ENCODE measurements at places on chromosomes 1 and 21.

GRCh38 chr21:28336314-28336713 is 656.4 kb downstream of the LTN1 start:
- DNase-seq, result no peak

DNA sequence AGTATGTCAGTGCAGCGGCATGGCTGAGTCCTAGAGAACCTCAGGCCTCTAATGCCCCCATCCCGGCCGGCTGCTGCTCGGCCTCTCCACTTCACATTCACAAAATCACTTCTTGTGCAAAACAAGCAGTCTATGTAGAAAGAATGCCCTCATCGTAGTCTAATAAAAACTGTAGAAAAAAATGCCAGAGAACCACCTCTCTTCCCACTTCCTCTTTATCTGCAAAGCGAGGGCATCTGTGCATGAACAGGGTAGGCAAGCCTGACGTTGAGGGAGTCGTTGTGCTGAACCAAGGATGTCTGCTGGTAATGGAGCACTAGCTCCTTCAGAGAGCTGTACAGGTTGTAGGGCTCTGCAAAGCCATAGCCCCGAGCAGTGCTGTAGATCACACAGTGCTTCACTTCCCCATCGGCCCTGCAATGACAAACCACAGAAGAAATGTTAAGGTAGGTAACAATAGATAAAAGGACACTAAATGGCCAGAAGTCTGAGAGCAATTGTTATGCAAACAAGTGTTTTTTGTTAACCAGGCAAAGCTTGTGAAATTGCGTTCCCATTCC is 88.9 kb downstream of the PIK3R3 start:
- no peak for DNase-seq

DNA sequence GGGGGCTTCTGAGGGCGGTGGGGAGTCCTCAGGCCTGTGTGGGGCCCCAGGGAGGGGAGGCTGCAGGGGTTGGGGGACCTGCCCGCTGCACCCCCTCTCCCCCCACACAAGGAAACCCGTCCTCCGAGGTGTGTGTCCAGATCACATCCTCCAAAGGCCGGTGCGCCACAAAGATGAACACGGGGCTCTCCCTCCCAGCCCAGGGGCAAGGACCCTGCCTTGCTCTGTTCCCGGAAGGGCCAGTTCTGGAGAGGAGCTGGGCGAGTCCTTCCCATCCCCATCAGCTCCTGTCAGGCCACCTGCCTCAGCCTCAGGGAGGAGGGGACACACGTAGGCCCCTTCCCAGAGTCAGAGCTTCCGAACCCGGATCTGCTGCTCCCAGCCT is 2.5 kb upstream of the TTLL10 start:
- no peak for DNase-seq

DNA sequence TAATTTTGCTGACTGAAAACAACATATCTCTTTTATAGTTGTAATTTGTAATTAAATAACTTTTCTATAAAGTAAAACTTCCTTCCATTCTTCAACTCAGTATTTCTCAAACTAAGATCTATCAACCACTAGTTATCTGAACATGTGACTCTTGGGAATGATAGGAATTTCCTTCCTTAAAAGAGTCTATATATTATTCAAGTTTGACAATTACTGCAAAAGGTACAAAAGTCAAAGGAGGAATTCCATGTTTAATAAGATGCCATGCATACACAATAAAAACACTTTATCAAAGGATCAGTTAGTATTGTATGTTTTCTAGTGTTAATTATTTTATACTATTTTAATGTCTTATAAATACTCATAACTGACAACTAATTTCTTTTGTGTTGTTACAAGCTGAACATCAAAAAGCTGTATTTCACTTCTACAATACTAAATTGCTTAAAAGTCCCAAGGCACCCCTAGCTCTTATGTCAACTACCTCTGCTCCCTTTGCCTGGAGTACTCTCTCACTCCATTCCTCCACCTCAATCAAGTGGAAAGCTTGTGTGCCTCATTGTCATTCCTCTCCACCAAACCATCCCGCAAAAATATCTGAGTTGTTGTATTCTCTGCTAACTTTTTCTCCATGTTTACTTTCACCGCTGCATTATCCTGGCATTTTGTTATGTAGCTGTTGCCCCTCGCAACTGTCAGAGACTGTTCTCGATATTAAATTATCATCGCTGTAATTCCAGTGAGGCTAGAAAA is 67.9 kb downstream of the SLC44A5 start:
- DNase-seq, result no peak

DNA sequence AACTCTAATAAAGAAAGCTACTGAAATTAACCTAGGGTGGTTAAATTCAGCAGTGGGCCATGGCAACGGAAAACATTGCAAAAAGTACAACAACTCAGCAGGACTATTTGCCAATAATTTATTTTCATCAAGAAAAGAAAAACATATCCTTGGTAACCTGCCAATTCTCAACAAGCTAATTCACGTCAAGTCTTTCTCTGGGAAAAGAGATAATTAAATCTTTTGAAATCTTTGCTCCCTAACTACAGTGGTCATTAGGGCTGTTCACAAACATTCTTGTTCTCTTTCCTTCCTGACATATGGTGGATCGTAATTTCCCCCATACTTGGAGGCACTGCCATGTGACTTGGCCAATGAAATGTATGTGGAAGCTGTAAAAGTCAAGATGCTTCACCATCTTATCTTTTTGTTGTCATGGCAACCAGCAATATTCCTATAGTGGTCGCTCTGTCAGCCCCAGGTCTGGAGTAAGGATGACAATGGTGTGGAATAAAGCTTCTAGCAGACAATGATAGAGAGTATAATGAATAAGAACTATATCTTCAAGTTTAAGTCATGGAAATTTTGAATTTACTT is 29.6 kb upstream of the ZNF326 start:
- no peak for DNase-seq

- no peak for DNase-seq
Observed at GRCh38 chr1:159753386-159753785, 27.4 kb upstream of the DUSP23 start.

DNA sequence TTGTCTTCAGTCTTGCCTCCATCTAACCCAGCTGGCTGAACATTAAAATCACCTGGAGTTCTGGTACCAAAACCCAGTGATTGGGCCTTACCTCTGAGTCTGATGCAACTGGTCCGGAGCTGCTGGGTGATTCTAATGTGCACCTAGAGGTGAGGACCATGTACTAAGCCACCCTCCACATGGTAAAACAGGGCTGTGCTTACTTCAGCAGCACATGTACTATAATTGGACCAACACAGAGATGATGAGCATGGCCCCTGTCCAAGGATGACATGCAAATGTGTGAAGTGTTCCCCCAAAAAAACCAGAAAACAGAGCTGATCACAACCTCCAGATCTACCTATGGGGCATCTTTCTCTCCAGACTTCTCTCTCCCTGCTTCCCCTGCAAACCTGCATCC is 37.0 kb downstream of the ELK4 start:
- DNase-seq, result no peak

DNA sequence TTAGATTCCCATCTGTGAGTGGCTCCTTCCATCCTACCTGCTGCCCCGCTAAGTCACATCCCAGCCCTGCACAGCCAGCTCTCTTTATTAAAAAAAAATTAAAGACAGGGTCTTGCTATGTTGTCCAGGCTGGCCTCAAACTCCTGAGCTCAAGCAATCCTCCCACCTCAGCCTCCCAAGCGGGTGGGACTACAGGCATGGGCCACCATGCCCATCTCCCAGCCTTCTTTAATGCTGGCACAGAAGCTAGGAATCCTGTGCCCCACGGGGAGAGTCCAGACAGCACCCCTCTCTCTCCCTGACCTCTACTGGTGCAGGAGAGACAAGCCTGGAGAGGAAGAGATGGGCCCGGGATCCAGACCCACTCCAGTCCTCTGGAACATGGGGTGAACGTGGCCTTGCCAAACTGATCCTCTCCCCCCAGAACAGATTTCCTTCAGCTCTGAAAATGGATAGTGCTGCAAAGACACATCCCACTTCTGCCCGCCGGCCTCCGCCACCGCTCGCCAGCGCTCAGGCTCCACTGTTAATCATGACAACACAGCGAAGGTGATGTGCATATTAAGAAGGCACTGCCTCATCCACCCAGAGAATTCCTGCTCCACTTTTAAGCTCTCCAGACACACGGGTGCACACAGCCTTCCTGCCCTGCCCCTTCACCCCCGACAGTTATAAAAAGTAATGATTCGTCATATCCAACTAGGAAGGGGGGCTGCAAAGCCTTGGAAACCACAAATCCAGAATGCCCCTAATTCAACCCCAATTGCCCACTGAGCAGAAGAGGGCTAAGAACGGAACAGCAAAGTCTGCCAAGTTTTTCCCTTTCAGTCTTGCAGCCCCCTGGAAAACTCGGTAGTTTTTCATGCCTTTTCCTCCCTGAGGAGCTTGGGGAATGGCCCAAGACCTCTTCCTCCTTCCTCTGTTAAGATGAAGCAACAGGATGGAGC is 68.1 kb downstream of the MRPL37 start:
- DNase-seq, result no peak

DNA sequence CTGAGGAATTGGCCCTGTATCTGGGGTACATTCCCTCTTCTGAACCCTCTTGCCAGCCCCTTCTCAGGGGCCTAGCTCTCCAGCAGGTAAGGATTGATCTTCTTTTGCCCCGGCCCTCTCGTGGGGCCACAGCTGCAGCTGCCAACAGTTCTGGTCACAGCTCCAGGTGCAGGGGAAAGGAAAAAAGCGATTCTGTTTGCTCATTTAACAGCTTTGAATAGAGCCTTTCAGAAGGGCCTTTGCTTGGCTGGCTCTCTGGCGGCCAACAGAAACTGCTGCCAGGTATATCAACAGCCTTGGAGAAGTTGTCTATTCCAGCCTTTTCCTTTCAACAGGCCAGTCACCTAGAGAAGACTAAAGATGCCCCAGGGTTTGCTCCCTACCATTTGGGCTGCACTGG is 16.1 kb upstream of the FMOD start:
- DNase-seq, result no peak

GRCh38 chr1:38559446-38560165 is 300.0 kb downstream of the RRAGC start:
- peak; percentile 64 for DNase-seq

- DNase-seq, result no peak
Observed at GRCh38 chr1:43329995-43330751, 7.4 kb upstream of the MPL start.

GRCh38 chr1:45394342-45394741 is 54.1 kb upstream of the MUTYH start:
- DNase-seq, result no peak

- no peak for DNase-seq
Observed at GRCh38 chr1:186633116-186633515, 47.1 kb downstream of the PTGS2 start.

DNA sequence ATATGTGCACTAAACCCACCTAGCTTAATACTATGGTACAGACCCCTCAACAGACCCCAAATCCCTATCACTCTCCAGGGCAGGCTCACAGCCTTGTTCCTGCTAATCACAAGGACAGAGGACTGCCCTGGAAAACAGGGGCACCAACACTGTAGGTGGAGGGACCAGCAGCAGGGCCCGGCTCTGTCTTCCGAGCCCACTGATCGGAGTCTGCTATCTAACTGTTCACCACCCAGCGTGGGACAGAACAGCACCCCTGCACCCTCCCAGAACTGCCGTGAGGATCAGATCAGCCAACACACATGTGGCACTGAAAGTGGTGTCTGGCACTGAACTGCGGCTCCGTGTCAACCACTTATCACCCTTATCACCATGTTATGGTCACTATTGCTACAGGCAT is 6.2 kb downstream of the WDR4 start:
- no peak for DNase-seq

- DNase-seq, result no peak
Observed at GRCh38 chr1:245232931-245233330, 78.1 kb downstream of the KIF26B start.

- DNase-seq, result peak; percentile 43
Observed at GRCh38 chr1:37486680-37487618, 12.6 kb downstream of the ZC3H12A start.

- no peak for DNase-seq
Observed at GRCh38 chr1:48291421-48291820, 68.9 kb downstream of the SLC5A9 start.

DNA sequence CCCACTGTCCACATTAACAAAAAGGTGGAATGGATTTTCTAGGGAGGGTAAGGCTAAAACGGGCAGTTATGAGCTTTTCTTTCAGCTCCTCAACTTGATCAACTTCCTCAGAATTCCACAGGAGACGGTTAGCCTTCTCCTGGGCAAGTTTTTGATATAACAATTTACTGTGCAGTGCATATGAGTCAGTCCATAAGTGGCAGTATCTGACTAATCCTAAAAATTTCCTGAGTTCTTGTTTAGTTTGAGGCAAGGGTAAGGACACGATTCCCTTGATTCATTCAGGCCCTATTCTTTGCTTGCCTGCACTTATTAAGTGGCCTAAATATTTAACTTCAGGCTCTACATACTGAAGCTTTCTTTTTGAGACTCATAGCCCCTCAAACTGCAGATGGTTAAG is 6.2 kb upstream of the AADACL3 start:
- DNase-seq, result no peak

DNA sequence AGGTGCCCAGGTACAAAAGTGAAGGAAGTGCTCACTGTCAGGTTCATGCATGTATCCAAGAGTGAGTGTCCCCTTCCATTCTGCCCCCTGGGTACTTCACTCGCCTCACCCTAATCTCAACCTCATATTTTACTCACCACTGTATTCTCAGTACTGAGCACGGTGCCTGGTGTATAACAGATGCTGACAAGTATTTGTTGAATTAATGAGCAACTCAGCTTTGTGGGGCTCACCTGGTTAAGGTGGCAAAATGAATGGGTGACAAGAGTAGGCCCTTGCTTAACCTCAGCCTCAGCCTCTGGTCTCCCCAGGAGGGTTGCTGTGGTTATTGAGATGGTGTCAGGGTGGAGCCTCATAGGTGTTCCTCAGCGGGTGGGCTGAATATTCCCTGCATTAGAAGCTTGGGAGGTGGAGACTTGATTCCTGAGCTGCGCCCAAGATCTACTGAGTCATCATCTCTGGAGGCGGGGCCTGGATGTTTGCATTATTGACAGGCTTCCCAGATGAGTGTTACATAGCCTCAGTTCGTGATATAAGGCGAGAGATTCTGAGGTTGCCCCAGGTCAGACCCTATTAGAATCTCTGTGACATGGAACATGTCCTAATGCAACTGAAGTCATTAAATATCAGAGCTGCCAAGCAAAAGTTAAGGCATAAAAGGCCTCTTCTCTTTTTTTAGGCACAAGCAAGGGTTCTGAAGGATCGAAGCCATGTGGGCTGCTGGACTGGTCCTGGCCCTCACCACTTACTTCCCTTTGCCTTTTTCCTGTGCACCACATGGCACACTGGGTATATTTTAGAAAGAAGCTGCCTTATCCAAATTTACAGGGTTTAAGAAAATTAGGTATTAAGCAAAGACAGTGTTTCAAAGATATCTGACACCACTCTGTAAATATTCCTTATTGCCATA is 39.2 kb downstream of the SYT6 start:
- no peak for DNase-seq

GRCh38 chr1:230277201-230278025 is 148.7 kb downstream of the PGBD5 start:
- no peak for DNase-seq

- DNase-seq, result no peak
Observed at GRCh38 chr1:1578371-1578940, 3.8 kb upstream of the SSU72 start.

- no peak for DNase-seq
Observed at GRCh38 chr1:40153073-40153770, 8.0 kb upstream of the RLF start.

GRCh38 chr1:160282807-160283206 is 2.1 kb downstream of the PEX19 start:
- no peak for DNase-seq

- DNase-seq, result no peak
Observed at GRCh38 chr1:54099061-54099610, 45.7 kb downstream of the TCEANC2 start.

- no peak for DNase-seq
Observed at GRCh38 chr1:147853391-147853790, 49.2 kb upstream of the GJA8 start.
